ENCODE measurements at places on chromosomes 5 and 9.
A peak's percentile ranks its signal among the peaks of the same experiment; 100 is the strongest.

GRCh38 chr5:4156889-4157288 lies 561.3 kb downstream of the IRX1 start:
- DNase-seq = no peak

- no peak for DNase-seq
Measured at GRCh38 chr5:95241635-95242034, 43.3 kb downstream of the MCTP1 start.

- DNase-seq = no peak
Measured at GRCh38 chr5:147481874-147482705, 27.8 kb downstream of the DPYSL3 start.

GRCh38 chr9:80326105-80326504 lies 754.3 kb downstream of the TLE4 start:
- DNase-seq = no peak

GRCh38 chr5:170104299-170104698 lies 1.4 kb upstream of the FOXI1 start:
- DNase-seq = no peak

DNA sequence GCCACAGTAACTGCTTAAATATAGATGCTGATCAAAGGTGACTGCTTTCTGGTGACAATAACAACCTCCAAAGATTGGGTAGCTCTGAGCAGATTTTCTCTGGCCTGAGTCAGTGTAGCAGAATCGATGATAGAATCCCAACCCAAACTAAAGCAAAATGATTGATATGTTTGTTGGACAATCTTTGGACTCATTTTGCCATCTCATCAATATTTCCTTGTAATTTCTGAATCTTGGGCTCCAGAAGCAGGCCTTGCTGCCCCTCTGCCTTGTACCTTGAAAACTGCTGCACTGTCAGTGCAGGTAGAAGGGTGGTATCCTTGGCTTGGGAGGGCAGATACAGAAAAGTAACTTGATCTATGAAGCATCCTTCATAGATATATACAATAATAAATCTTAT lies 18.9 kb downstream of the TTC23L start:
- DNase-seq = no peak

GRCh38 chr9:5650356-5651105 lies 21.6 kb downstream of the RIC1 start:
- DNase-seq = no peak

- no peak for DNase-seq
Measured at GRCh38 chr5:90590-91547, 1.1 kb upstream of the PLEKHG4B start.

GRCh38 chr9:104700306-104700705 lies 6.0 kb downstream of the OR13D1 start:
- DNase-seq = no peak

GRCh38 chr9:109619310-109619709 lies 121.2 kb upstream of the PTPN3 start:
- DNase-seq = no peak

- no peak for DNase-seq
Measured at GRCh38 chr9:73348471-73348870, 196.8 kb downstream of the ANXA1 start.

- DNase-seq = no peak
Measured at GRCh38 chr9:122172131-122172530, 12.4 kb downstream of the MORN5 start.

DNA sequence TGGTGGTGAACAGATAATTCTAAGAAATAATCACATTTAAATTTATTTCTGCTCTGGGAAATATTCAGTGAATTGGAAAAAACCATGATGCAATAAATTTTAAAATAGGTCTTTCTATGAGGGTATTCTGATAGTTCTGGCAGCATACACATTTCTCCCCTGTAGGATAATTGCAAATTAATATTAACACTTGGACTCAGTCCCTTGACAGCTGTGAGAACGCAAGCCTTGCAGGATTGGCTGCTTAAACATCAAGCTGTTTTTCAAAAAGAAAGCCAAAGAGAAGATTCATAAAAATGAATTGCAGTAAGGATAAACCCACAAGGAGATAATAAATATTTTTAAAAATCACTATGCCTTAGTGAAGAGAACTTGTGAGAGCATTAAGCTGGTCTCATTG lies 180.0 kb downstream of the MTRR start:
- no peak for DNase-seq

DNA sequence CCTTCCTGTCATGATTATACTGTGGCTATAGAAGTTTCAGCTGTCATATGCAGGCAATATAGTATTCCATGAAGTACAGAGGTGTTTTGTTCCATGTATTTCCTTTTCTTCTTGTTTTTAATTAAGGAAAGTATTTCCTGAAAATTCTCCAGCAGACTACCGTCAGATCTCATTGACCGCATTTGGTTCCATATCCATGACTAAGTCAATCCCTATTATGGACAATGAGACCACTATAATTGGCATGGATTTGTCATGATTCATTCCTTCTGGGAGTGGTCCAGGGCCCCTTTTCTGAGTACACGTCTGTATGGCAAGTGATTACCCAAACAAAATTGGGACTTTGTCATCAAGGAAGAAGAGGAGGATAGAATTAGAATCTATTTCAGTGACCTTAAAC lies 283.2 kb upstream of the CLINT1 start:
- no peak for DNase-seq

DNA sequence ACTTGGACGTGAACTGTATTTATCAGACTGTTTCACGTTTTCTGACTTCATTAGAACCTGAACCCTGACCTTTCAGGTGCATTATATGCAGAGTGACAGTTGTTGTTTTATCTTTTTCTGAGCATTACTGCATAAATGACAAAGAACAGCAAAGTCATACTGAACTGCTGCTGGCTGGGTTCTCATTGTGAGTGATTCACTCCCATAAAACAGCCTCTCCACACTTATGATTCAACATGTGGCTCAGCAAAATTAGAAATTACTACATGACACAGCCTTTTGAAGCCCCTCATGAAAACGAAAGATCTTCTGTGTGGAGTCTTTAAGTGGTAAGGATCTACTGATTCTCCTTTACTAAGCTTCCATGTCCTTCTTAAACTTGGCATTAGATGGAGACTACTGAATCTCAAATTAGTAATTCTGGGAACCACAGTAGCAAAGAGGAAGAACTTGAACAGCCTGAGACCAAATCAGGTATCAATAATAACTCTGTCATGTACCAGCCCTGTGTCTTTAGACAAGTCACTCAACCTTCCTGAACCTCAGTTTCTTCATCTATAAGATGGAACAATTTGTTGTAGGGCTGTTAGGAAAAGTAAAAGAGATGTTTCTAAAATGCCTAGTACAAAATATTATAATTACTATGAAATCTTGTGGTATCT lies 172.3 kb upstream of the GNA14 start:
- DNase-seq = no peak

DNA sequence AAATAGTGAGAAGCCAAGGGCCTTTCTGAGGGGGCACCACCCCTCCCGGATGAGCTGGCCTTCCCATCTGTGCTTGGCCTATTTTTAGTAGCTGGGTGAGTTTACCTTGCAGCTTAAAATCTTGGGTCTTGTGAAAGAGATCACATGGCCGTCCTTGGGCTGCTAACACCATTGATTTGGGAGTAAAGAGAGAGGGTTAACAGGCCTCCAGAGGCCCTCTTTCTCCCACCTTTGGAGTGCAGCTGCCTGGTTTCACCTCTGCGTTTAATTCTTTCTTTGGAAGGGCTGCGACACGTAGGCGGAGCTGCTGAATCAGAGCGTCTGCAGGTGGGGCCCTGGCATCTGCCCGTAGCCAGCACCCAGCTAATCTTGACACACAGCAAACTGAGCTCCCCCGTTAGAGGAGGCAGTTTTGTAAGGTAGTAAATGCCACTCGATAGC lies 12.8 kb downstream of the OLFM1 start:
- DNase-seq = no peak

DNA sequence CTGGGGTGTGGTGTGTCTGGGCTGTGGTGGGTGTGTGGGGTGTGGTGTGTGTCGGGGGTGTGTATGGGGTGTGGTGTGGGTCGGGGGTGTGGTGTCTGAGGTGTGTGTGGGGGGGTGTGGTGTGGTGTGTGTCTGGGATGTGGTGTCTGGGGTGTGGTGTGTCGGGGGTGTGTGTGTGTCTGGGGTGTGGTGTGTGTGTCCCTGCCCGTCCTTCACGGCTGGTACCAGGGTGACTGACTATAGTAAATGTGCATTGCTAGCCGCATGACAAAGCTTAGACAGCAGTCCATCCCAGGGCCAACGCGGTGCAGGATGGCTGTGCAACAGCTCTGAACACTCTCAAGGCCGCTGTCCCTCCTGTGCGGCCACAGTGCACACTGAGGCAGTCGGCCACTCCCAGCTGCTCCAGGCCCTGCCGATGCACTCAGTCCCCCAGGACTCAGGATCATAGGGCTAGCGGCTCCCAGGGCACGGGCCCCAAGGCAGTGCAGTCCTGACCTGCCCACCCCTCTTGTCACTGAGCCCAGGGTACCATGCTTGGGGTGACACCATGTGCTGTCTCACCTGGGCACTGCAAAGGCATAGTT lies 54.0 kb downstream of the SECISBP2 start:
- DNase-seq = no peak

GRCh38 chr5:19886123-19886917 lies 101.7 kb downstream of the CDH18 start:
- no peak for DNase-seq

DNA sequence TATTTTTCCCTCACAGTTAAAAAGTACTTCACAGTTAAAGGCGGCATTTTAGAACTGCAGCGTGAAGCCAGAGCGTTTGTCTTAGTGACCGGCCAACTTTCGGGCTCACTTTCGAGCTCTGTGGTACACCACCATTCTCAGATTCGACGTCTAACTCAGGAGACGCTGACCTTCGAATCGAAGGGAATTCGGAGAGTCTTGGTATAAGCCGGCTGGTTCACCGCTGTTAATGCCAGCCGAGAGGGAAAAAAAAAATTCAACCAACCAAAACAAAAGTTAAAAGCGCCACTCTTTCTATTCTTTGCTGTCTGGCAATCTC lies 544 bp upstream of the SNX24 start:
- no peak for DNase-seq

GRCh38 chr9:8014997-8015682 lies 215.6 kb upstream of the DMAC1 start:
- no peak for DNase-seq

GRCh38 chr5:81785322-81785721 lies 34.4 kb upstream of the SSBP2 start:
- no peak for DNase-seq

DNA sequence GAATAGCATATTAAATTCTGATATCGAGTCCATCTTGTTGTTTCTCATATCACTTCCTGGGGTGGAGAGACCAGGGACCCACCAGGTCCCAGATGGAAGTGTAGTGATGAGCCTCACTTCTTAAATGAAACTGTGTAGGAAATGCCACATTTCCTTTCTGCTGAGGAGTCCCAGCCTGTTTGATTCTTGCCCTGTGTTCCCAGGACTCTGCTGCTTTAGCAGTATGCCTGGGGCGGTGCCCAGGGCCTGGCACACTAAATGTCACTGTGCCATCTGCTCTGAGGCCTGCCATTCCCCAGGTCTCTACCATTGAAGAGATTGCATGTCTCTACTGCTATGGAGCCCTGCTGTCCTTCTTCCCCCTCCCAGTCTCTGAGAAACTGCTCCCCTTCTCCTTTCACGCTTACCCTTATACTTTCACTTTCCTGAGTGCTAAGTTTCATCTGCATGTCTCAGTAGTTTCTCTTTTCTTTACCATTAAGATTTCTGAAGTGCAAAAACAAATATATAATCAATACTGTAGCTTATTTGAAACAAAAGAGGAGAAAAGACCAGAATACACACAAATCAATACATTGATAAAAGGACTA lies 260.4 kb downstream of the GABRB2 start:
- no peak for DNase-seq

- DNase-seq = peak; percentile 12
Measured at GRCh38 chr9:35618854-35619799, 914 bp upstream of the CD72 start.

- no peak for DNase-seq
Measured at GRCh38 chr5:1502737-1503120, 21.0 kb downstream of the LPCAT1 start.

- no peak for DNase-seq
Measured at GRCh38 chr5:51518607-51519006, 135.4 kb downstream of the ISL1 start.

GRCh38 chr9:27563738-27564430 lies 9.4 kb downstream of the C9orf72 start:
- no peak for DNase-seq

GRCh38 chr9:98955259-98955658 lies 11.6 kb downstream of the COL15A1 start:
- no peak for DNase-seq

DNA sequence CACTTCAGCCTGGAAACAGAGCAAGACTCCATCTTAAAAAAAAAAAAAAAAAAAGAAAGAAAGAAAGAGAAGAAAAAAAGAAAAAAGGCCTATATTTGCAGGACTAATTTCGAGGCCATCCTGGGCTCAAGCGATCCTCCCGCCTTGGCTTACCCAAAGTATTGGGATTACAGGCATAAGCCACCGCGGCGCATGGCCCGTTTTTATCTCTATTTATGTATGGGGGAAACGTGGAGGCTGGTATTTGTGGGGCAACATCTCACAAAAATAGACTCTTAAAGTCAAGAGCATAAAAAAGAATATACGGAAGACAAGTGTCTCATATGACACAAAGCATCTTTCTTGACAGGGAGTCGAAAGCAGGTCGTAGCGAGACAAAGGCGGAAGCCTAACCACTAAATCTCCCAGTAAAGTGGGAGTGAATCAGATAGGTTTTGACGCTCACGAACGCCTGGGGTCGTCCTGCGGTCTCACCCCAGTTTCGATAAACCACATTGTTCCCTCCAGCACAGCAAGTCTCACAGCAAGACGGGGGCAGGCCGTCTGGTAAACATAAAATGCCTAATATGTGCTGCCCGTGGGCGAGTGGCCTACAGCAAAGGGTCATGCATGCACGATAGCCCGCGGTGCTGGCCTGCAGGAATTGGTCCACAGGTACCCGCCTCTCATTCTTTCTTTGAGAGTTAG lies 1.8 kb upstream of the TRIM41 start:
- DNase-seq = peak; percentile 54

GRCh38 chr5:68033961-68034571 lies 181.5 kb upstream of the PIK3R1 start:
- DNase-seq = no peak

DNA sequence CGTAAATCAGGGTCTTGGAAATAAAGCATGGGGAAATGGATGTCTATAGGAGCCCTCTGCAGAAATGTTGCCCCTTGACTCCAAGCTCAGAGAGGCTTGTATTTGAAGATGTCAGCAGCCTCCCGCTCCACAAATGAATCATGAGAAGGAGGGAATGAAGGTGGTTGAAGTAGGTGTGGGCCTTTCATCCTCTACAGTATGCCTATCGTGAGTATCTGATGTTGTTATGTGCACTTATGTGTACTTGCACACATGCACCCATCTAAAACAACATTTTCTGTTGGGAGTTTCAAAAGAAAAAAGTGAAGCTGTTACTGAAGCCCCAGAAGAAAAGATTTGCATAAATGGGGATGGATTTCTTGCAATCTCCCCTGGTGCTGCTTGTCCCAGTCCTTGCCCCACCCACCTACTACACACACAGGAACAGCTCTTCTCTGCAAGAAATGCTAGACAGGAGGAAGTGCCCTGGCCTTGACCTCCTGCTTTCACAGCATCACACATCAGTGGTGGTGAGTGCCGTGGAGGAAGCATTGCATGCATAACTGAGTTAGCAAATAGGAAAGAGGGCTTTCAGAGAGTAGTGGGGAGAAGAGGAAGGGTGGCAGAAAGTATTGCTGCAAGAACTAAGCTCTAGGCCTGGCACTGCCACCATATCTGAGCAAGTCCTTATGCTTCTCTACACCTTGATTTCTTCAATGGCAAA lies 156.1 kb downstream of the SNX18 start:
- DNase-seq = peak; percentile 11
